NCI-H524 (cell line): ENCODE measurements at places on chromosomes 6 and 20.

DNA sequence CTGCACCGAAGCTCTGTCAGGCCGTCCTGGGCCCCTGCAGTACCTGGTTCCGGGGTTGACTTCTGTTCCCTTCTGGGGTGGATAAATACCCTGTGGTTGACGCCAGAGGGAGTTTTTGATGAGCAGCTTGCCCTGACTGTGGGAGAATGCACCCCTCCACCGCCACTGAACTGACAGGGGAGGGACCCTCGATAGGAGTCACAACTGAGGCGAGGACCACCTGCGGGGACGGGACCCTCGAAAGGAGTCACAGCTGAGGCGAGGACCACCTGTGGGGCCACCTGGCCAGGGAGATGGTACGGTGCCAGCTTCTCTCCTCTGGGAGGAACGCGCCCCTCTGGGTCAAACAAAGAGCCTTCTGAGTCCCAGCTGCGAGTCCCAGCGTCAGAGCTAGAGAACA lies 100.1 kb upstream of the FRMD1 start:
- DNase-seq = no peak

DNA sequence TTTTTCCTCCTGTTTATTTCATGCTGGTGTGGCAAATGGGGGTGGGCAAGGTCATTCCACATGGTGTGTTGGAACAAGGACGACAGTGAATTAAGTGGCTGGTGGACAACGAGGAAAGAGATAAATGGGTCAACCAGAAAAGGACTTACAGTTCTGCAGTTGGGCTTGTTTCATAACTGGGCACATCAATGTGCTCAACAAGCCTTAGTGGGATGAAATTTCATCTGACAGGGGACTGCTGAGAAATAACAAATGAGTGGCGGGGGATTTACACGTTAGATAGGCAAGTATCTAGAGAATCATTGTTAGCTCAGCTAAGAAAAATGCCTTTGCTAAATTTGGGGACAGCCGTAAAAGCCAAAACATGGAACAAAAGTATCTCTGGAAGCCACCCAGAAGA lies 163.6 kb downstream of the NRN1 start:
- no peak for DNase-seq

DNA sequence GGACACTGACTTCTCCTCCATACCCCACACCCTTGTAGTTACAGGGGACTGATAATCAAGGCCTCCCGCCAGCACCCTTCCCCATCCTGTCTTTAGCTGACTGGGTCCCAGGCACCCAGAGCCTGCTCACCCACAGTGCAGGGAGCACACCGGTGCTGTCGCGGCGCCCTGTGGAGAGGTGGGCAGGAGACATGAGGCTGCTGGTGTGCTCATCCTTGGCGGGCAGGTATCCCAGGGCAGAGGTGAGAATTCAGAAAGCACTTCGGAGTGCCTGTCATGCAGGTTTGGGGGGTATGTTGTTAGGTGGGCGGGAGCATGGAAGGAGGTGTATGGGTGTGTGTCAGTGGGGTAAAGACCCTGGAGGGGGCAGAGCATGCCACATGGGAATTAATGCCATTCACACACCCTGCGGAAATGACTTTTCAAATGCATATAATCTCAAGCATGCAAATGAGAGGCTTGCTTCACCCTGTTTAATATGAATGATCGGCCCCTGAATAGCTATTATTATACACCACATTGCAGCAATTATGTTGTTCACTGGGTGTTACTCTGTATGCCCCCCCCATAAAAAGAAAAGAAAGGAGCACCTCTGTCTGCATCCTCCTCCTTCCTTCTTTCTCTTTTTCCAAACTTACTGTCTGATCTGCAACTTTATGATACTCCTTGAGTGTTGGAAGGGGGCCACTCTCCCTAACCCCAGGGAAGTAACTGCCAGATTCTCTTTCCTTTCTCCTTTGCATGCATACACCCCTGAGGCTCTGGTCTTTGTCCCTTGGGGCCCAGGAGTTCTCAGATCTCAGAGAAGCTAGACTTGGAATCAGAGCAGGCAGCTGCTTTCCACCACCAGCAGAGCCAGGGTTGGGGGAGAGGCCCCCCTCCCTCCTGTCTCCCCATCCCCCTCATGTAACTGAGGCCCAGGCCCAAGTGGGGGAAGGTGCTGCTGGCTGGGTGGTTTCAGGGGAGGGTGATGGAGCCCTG lies 16.0 kb downstream of the FOXP4 start:
- no peak for DNase-seq

DNA sequence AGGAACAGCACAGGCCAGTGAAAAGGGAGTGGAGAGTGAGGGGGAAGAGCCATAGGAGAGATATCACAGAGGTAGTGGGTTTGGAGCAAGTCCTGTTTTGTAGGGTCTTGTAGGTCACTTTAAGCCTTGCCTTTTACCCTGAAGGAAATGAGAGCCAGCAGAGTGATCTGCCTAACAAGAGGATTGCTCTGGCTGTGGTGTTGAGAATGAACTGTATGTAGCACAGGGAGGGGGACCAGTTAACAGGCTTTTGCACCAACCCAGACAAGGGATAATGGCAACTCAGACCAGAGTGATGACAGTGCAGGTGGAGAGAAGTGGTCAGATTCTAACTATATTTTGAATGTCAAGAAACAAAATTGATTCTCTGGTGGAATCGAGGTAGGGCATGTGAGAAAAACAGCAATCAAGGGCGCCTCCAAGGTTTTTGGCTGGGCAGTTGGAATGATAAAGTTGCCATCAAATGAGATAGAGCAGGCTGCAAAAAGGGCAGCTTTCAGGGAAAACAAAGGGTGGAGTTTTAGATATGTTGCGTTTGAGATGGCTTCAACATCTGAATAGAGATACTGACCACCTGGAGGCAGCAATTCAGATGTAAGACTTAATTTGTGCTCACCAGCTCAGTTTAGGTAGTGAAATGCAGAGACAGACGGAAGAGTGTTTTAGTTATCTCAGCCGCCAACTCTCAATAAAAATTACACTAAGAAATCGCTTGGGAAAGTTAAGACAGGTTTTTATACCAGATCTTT lies 134.4 kb upstream of the BTBD3 start:
- no peak for DNase-seq

GRCh38 chr6:96301023-96301422 lies 220.6 kb upstream of the UFL1 start:
- DNase-seq = no peak
